ENCODE measurements at places on chromosomes 16 and 17. TPM values are rescaled to one million over a fixed set of nuclear protein-coding genes. Genes with fewer than 3 reads are reported as not detected.

DNA sequence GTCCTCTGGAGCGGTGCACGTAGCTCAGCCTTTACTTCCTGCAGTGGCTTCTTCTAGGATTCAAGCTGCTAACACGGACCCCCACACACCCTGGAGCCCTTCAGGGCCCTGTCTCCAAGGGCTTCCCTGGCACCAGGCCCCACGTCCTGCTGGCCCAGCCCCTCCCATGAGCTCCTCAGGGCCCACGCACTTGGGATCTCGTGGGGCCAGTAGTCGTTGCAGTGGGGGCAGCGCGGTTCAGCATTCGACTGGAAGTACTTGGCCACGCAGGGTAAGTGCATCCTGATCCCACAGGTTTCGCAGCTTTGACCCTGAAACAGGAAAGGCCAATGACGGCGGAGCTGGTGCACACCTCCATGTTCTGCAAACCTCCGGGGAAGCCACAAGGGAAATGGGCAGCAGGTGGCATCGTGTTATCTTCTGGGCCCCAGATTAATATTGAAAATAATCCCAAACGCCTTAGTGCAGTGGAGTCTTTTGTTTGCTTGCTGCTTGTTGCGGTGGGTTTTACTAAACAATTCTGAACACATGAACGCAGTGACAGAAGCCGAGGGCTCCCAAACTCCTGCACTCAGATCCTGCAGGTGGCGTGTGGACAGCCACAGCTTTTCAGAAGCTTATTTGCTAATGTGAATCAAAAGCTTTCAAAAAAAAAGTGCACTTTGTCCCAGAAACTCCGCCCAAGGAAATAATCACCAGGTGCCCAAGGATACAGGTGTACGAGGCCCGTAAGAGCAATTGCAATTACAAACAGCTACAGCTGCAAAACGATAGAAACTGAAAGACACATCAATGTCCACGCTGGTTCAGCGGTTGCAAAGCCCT, 22.4 kb downstream of the KDM8 start:
- no peak for DNase-seq
- H3K27me3 ChIP-seq = no peaks in the 10 kb centered on the region
- no peaks in the 10 kb centered on the region for H3K4me1 ChIP-seq
- peaks cover 11% of the 10 kb centered on the region for H3K36me3 ChIP-seq

OTOP2 gene
- not detected for total RNA-seq

RHBDF1 gene
- 5.4 TPM for total RNA-seq

TEKT1 gene
- not detected for total RNA-seq

GRCh38 chr16:73057291-73058210, 9.6 kb upstream of the ZFHX3 start:
- H3K36me3 ChIP-seq = no peaks in the 10 kb centered on the region
- H3K27ac ChIP-seq = peak overlapping the region; percentile 82
- H3K27me3 ChIP-seq = no peaks in the 10 kb centered on the region
- peaks cover 59% of the 10 kb centered on the region for H3K4me1 ChIP-seq

- H3K36me3 ChIP-seq = peaks cover 4% of the 10 kb centered on the region
- no peaks in the 10 kb centered on the region for H3K27me3 ChIP-seq
- H3K4me1 ChIP-seq = peaks cover 68% of the 10 kb centered on the region
- H3K4me3 ChIP-seq = no peak overlapping the region
Observed at GRCh38 chr16:72876221-72876620, 171.7 kb downstream of the ZFHX3 start.

- peak; percentile 71 for DNase-seq
- peaks cover 16% of the 10 kb centered on the region for H3K4me1 ChIP-seq
- peaks cover 36% of the 10 kb centered on the region for H3K27me3 ChIP-seq
- peak overlapping the region; percentile 59 for H3K27ac ChIP-seq
- no peak overlapping the region for H3K4me3 ChIP-seq
Observed at GRCh38 chr17:78448356-78448993, 70.0 kb downstream of the PGS1 start.

GRCh38 chr16:87344931-87345631, 27.9 kb upstream of the C16orf95 start:
- no peak overlapping the region for H3K27ac ChIP-seq
- no peak overlapping the region for H3K4me3 ChIP-seq
- no peaks in the 10 kb centered on the region for H3K27me3 ChIP-seq
- no peaks in the 10 kb centered on the region for H3K4me1 ChIP-seq
- H3K36me3 ChIP-seq = peaks cover 88% of the 10 kb centered on the region
- no peak for DNase-seq

- peak overlapping the region; percentile 99 for H3K4me3 ChIP-seq
- H3K27me3 ChIP-seq = no peaks in the 10 kb centered on the region
- H3K36me3 ChIP-seq = no peaks in the 10 kb centered on the region
- peaks cover 48% of the 10 kb centered on the region for H3K4me1 ChIP-seq
Observed at GRCh38 chr16:81005610-81006161, 999 bp downstream of the CMC2 start.

DNASE1L2 gene
- total RNA-seq = 0.44 TPM

- H3K27ac ChIP-seq = no peak overlapping the region
- no peaks in the 10 kb centered on the region for H3K36me3 ChIP-seq
- H3K4me1 ChIP-seq = no peaks in the 10 kb centered on the region
Observed at GRCh38 chr16:7343243-7343642, 10.6 kb downstream of the RBFOX1 start.

GRCh38 chr16:85492295-85492864, 120.7 kb upstream of the GSE1 start:
- peaks cover 2% of the 10 kb centered on the region for H3K27me3 ChIP-seq
- H3K36me3 ChIP-seq = no peaks in the 10 kb centered on the region
- H3K27ac ChIP-seq = no peak overlapping the region
- H3K4me3 ChIP-seq = peak overlapping the region; percentile 61
- DNase-seq = peak; percentile 57
- peaks cover 32% of the 10 kb centered on the region for H3K4me1 ChIP-seq

DNA sequence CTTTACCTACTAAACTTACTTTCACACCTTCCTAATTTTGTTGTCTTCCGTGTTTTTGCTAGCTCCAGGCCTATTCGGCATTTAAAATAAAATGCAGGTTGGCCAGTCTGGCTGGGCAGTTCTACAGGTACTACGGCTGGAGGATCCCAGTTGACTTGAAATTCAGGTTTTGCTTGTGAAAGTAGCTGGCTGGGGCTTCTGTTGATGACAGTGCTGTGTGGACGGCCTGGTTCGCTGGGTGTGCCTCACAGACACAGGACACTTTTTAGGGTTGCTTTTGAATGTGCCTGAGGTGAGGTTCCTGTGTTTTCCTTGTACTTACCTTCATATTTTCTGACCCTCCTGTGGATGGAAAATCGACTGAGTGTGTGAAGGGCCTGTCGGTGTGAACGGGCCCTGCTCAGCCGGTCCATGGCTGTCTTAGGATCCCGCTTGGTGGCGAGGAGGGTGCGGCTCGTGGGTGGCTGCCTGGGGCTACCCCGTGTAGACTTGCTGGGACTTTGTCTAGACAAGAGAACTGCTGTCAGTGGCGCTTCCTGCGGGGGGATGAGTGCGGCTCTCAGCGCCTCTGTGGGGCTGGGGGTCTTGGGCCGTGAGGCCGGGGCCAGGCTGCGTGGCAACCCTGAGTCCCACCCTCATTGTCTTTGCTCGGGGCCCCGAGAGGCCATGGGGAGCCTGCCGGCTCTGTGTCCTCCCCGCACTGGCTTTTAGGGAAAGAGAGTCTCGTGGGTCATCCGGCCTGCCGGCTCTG, 18.7 kb upstream of the ZNF750 start:
- H3K4me3 ChIP-seq = no peak overlapping the region
- no peak overlapping the region for H3K27ac ChIP-seq
- H3K27me3 ChIP-seq = no peaks in the 10 kb centered on the region

BRIP1 gene
- total RNA-seq = 27.7 TPM

DNA sequence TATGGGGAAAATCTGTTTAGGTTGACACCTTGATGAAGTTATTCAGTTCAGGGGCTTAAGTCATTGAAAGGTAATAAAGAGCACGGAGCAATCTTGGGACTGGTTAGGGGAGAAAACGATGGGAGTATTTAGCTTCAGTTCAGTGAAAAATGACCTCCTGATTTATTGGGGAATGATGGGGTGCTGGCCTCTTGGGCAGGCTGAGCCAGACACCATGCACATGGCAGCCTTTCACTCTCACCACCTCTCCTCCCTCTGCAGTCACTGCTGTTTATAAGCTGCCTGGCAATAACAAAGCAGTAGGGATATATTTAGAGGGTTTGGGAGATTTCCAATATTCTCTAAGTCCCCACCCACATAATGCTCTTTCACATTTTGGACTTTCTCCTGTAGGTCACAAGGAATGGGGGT, 140.5 kb upstream of the HS3ST2 start:
- no peaks in the 10 kb centered on the region for H3K36me3 ChIP-seq
- H3K4me3 ChIP-seq = no peak overlapping the region
- no peak overlapping the region for H3K27ac ChIP-seq
- DNase-seq = no peak
- peaks cover 8% of the 10 kb centered on the region for H3K4me1 ChIP-seq

DNA sequence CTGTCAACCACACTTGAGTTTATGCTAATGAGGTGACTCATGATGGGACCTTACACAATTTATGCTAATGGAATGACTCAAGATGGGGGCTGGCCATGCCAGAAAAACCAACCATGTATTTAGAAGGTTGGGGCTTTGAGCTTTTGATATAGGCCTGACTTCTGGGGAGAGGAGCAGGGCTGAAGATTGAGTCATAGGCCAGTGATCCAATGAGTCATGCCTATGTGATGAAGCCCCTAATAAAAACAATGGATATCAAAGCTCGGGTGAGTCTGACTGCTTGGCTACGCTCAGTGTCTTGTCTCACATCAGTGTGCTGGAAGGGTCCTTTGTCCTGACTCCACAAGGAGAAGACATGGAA, 7.3 kb downstream of the MFSD6L start:
- no peaks in the 10 kb centered on the region for H3K36me3 ChIP-seq
- H3K4me3 ChIP-seq = no peak overlapping the region
- H3K27me3 ChIP-seq = peaks cover 3% of the 10 kb centered on the region

TEX14 gene
- total RNA-seq = not detected

GP1BA gene
- total RNA-seq = not detected

CUEDC1 gene
- total RNA-seq = 7.4 TPM

DNA sequence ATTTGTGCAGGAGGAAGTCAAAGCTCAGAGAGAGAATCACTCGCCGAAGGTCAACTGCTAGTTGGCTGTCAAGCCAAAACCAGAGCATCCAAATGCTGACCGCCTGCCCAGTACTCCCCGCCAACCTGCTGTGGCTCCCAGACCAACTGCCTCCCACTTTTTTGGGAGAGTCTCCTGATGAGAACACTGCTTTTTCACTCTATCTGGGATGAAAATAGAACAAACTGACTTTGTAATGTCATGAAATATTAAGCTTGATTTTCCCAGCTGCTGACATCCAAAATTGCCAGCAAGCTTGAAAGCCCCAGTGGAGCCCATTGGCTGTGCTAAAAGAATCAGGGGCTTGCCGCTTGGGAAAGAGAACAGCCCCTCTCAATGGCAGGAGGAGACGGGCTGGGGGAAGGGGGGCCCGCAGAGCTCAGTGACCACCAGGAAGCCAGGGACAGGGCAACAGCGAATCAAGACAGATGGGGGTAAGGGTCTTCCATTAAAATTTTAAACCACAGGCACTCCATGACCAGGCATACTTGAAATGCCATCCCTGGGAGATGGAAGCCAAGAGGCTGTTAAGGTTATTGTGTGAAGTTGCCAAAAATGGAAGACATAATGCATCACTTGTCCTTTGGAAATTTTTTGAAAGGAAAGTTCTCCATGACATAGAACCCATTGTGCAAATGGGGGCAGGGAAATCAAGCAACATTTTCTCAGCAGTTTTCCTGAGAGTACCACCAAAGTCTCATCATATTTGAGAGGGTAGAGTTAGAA, 125.7 kb upstream of the CDH5 start:
- no peak for DNase-seq
- H3K27me3 ChIP-seq = peaks cover 33% of the 10 kb centered on the region
- no peak overlapping the region for H3K4me3 ChIP-seq

- DNase-seq = no peak
- peaks cover 20% of the 10 kb centered on the region for H3K36me3 ChIP-seq
- no peak overlapping the region for H3K4me3 ChIP-seq
- peaks cover 45% of the 10 kb centered on the region for H3K4me1 ChIP-seq
- H3K27me3 ChIP-seq = no peaks in the 10 kb centered on the region
Observed at GRCh38 chr16:22357635-22357971, 16.8 kb downstream of the CDR2 start.

DNA sequence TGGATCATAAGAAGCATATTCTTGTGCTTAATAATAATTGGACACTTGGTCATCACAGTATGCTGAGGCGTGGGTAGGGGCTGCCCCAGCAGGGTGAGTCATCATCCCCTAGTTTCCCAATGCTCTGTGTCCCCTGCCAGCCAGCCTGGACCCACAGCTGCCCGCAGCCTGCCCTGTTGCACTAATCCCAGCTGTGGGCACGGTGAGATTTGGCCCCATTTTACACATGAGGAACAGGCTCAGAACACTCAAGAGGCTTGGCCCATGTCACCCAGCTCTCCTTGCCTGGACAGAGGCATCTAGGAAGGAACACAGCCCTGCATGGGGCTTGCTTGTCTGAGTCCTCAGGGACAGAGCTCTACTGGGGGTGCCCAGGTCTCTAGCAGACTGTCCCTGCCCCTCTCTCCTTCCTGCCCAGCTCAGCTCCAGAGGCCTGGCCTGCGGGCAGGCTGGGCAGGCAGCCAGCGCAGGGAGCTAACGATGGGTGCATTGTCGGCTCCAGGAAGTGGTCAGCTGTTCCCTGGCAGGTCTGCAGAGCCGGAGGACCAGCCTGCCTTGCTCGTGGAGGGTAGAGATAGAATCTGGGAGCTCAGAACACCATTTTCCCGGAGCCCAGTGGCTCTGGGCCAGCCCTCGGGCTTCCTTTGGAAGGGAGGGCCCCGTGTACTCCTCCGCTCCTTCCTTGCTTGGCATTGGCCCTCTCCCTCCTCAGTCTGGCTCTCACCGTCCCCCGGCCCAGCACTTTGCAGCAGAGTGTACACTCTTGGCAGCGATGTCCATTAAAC, 189.4 kb downstream of the RAB11FIP4 start:
- H3K27me3 ChIP-seq = no peaks in the 10 kb centered on the region
- H3K4me1 ChIP-seq = no peaks in the 10 kb centered on the region
- no peak for DNase-seq
- H3K27ac ChIP-seq = no peak overlapping the region
- H3K4me3 ChIP-seq = no peak overlapping the region
